ENCODE measurements at places on chromosomes 7 and 10.
A peak's percentile ranks its signal among the peaks of the same experiment; 100 is the strongest.

DNA sequence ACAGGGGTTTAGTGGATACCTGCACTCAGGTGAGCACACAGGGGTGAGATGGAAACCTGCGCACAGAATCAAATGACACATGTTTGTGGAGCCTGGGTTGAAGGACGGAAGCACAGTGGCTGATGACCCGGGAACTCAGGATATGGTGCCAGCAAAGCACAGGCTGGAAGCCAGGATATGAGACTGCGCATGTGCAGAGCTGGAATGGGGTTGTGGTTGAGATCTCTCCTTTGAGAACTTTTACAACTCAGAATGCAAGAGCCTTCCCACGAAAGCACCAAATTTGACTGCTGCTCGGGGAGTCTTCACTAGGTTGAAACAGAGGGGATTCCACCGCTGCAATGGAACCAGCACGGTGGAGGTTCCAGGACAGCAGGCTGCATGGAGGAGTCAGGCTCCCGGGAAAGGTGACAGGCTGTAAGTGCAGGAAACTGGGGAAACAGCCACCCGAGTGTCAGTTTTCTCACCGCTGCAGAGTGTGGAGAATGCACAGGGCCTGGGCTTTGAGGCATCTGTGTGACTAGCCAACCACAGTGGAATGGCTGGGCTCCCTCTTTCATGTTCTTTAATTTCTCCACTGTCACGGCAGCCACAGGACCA is 133.4 kb upstream of the TCERG1L start:
- no peak for DNase-seq

GRCh38 chr10:128855618-128856428 is 611.2 kb upstream of the MGMT start:
- no peak for DNase-seq

DNA sequence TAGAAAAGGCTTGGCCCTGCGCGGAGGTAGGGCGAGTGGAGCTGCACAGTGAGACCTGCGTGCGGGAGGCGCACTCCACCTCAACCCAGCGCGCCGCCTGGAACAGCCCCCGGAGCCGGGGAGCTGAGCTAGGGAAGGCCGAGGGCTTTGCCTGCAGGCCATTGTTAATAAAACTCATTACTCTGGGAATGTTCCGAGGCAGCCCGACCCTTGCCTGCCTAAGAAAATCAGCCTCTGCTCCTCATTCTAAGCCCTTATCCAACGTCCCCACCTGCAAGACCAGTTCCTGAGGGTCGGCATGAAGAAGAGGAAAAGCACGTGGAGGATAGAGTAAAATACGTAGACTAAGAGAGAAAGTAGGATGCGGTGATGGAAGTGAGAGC is 55.3 kb downstream of the C7orf25 start:
- DNase-seq: no peak

DNA sequence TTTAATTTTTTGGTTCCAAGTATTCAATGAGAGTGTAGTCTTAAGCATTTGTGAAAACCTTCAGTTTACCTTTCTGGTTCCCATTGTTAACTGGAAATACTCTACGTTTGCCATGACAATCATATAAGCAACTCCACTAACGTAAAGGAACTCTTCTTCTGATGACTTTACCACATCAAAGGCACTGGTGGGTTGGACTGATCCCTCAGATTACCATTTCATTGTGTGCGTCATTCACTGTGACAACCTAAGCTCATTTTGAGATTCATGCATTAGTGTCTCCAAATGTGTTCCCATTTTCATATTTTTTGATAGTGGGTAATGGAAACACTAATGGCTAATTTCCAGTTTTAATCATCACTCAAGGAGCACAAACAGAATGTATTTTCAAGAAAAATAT is 119.9 kb upstream of the COL1A2 start:
- DNase-seq: peak; percentile 22

GRCh38 chr7:45068236-45069023 is 20.3 kb downstream of the NACAD start:
- DNase-seq: no peak

DNA sequence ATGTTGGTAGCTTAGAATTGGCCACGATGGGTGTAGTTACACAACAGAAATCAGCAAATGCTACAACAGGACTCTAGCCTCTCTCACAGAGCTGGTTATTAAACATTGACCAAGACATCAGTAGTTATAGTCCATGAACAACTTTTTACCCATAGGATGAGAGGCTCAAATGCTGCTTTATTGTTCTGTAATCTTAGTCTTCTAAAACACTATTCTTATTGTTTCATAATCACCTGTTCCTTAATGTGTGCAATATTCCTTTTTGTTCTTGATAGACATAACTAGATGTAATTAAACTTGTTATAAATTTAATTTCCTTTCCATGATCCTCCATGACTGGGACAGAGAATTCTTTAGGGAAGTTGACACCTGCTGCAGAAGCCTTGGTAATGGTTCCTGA is 356.9 kb downstream of the EXOC4 start:
- no peak for DNase-seq

DNA sequence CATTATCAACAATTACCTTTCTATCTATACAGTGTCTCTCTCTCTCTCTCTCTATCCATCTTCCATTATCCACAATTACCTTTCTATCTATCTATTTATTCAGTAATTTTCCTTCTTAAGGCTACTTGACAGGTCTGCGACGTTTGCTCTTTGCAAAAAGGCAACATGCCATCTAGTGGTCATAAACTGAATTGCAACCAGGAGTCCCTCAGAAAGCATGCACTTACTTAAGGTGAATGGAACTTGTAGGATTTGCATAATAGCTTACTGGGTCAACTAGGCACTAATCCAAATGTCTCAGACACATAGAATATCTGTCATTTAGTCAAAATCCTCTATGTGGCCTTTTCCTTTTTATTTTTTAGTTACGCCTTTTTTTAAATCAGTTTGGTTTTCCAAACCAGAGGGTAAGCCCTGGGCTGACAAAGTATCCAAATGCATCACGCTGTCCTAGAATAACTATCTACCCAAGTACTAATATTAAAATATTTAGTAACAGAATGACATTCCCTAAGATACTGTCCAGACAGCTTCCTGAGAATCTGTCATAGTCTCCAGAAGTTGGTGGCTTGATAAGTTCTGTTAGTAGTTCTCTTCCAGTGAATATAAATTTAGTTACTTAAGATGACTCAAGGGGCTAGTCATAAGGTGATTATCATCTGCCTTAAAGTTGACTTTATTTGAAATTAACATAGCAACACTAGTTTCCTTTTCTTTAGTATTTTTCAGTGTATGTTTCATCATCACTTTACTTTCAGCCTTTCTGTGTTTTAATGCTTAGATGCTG is 208.3 kb downstream of the PPP1R3A start:
- peak; percentile 11 for DNase-seq

DNA sequence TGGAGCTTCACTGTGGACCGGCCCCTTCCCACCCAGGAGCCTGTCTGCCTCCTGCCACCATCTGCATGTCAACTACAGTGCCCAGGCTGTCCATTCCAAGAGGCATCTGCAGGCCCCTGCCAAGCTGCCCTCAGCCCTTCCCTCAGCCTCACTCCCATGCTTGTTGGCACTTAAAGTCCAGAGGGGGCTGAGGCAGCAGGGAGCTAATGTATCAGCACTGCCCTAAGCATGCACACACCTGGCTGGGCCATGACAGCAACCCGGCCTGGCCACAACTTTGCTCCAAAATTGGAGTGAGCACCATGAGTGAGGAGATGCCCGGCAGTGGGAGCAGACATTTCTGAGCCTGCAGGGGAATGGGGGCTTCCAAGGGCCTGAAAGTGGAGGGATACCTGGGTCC is 417.5 kb upstream of the GRM3 start:
- no peak for DNase-seq
